Activated T-helper 17 cell treated with anti-CD3 and anti-CD28 coated beads, Interleukin-2, amount 50 U/mL, for 72 hours (primary cell): ENCODE measurements at places on chromosomes 13 and 19.

- peak; percentile 74 for ATAC-seq
These were observed 24.2 kb downstream of the PPP1R37 start for GRCh38 chr19:45117167-45117594.

DNA sequence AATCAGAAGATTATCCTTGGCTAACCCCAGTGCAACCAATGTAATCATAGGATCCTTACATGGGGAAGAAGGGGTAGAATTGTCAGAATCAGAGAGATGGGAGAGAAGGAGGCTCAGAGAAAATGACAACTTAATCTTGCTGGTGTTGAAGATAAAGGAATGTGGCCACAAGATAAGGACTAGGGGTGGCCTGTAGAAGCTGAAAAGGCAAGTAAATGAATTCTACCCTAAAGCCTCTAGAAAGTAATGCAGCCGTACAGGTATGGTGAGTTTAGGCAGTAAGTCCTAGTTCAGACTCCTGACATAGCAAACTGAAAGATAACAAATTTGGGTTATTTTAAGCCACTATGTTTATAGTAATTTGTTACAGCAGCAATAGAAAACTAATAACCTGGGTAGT is 718.5 kb downstream of the SLITRK6 start:
- ATAC-seq = no peak

DNA sequence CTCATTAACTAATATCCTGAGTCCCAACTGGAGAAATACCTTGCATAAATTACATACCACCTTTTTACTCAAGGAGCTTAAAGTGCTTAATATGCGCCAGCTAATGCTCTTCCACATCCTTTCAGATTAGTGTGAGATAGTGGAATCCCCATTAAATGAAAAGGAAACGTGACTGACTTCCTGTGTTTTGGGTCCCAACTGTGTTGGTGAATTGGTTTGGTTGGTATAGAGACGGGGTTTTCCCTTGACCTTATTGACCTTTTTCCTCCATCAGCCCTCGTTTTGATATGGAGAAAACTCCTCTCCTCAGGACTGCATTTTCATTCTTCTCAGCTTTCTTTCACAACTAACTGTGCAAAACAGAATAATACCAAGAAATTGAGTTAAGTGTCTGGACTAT is 163.5 kb downstream of the PAN3 start:
- ATAC-seq = no peak

DNA sequence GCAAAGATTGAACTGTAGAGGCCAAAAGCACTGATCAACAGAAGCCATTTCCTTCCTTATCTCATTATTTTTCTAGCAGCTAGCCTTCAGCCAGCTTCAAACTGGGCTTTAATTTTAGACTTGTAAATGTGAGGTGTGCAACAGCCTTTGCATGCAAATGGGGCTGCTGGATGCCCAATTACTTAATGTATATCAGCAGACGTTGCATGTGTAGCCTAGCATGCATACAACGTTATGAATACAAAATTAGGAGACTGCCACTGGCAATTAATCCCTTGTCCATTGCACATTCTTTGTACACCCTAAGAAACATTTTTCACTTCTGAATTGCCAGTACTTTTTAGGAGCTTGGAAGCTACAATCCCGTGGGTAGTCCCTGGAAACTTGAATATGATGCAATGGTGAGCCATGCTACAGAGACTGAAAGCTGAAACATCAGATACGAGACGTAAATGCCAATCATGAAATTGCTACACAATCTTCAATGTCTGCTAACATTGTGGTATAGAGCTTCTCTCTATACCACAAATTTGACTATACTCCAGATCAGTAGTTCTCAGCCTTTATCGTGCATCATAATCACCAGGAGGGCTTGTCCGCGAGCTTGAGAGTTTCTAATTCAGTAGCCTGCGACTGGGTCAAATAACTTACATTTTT is 20.2 kb downstream of the EPSTI1 start:
- ATAC-seq = peak; percentile 63

DNA sequence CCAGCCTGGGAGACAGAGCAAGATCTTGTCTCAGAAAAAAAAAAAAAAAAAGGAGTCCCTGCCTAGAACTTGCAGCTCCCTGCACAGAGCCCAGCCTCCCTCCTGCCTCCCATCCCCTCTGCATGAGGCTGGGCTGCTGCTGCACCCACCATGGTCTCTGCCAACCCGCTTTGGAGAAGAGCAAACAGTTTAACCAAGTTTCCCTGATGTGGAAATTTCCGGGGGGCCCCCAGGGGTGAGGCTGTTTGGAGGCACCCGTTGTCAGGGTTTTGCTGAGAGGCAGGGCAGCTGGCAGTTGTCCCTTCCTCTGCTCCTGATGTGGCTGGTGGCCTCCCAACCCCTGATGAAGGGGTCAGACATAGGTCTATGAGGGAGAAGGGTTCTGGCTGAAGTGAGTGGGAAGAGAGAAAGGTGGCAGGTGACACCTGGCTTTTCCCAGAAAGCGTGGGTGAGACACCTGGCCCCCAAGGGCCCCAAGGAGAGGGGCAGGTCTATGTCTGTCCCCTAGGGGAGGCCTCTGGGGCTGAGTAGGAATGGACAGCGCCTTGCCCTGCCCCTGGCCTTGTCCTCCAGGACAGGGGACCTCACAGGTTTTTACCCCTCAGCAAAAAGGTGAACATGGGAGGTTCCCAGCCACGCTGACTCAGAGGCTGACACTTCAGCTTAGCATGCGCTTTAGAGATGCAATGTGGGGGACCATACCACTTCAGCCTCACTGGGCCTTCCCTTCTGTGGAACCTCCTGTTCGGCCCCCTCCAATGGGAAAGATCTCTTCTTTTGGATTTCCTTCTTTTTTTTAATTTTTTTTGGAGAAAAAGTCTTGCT is 5.5 kb downstream of the LRP3 start:
- ATAC-seq = no peak

DNA sequence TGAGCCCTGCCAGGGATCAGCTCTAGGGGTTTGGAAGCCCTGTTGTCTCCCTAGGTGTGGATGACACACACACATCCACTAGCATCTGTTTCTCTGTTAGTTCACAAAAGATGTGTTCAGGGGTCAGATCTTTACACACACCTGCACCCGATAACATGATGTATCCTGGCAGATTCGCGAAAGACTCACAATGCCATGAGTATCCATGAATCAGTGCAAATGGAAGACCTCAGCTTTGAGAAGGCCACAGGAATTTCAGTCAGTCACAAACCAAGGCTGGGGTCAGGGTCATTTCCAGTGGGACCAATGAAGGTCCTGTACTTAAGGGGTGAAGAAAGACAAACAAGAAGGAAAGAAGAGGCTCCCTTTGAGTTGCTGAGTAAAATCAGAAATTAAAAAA is 898.2 kb downstream of the UQCRFS1 start:
- no peak for ATAC-seq

DNA sequence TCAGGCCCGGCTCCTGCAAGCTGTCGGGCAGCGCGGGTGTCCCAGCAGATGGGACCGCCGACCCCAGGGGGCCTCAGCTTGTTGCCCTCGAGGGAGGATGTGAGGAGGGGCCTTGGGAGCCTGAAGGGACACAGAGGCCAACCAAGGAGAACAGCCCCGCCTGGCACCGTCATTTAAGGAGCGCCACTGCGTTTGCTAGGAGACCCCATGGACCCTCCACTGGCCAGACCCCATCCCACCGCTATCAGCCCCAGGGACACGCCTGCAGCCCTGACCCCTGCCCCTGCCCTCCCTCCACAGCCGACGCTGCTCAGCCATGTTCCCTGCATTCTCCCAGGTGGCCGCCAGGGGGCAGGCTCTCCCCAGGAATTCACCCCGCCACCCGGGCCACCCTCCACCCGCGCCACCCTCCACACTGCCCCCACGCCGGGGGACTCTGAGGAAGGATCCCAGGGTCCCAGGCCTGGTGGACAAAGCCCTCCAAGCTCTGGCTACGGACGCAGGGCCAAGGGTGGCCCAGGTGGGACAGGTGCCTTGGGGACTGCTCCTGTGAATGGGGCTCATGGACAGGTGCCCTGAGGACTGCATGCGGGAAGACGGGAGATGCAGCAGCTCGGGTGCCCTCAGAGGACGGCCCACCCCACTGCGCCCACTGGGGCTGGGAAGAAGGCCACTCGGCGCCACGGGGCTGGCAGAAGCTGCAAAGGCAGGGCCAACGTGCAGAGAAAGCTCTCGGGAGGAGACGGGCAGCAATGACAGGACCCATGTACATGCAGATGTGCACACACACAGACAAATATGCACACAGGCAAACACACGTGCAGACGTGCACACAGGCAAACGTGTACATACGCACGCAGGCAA is 34.4 kb downstream of the PIP5K1C start:
- ATAC-seq = peak; percentile 74

GRCh38 chr13:48158915-48159314 is 64.0 kb upstream of the MED4 start:
- ATAC-seq = no peak

GRCh38 chr13:90091611-90092010 is 1255.9 kb upstream of the MIR17HG start:
- no peak for ATAC-seq

- ATAC-seq = no peak
These were observed 137.6 kb downstream of the AKAP11 start for GRCh38 chr13:42409551-42409950.

DNA sequence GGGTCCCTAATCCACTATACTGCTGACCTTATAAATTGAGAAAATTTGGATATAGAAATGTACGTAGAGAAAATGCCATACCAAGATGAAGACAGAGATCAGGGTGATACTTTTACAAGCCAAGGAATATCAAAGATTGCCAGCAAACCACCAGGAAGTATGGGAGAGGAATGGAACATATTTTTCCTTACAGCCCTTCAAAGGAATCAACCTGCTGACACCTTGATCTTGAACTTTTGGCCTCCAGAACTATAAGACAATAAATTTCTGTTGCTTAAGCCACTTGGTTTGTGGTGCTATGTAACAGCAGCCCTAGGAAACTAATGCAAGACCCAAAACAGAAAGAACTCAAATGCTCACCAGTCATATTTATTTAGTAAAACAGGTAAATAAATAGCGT is 10.3 kb upstream of the NDFIP2 start:
- no peak for ATAC-seq

- no peak for ATAC-seq
These were observed 35.2 kb downstream of the ADPRHL1 start for GRCh38 chr13:113417836-113418721.

DNA sequence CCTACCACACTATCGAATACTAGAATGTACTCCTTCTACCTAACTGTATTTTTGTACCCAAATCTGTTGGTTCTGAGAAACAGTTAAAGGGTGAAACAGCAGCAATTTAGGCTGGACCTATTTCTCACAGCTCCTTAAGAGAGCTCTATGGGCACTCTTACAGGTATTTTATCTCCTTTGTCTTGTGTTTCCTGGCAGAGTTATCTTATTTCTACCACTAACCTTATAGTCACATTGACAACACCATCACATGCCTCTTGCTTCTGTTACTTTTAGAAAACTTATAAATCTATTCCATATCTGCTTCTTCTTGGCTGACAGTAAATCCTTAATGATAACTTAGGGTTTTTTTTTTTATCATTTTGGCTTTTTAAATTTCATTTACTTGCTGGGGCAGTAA is 130.7 kb downstream of the MYO16 start:
- no peak for ATAC-seq

- ATAC-seq = no peak
These were observed 28.1 kb upstream of the KIR3DL3 start for GRCh38 chr19:54696117-54696548.

- no peak for ATAC-seq
These were observed 31.5 kb upstream of the IRS2 start for GRCh38 chr13:109817591-109818535.

- ATAC-seq = peak; percentile 14
These were observed 624 bp downstream of the CTXN1 start for GRCh38 chr19:7925171-7925851.

DNA sequence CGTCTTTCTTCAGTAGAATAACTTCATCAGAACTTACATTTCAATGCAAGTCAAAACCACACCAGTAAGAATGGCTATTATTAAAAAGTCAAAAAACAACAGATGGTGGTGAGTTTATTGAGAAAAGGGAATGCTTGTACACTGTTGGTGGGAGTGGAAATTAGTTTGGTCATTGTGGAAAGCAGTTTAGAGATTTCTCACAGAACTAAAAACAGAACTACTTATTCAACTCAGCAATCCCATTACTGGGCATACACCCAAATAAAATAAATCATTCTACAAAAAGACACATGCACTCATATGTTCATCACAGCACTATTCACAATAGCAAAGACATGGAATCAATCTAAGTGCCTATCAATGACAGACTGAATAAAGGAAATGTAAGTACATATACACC is 231.2 kb downstream of the NHLRC3 start:
- no peak for ATAC-seq

- peak; percentile 93 for ATAC-seq
These were observed at the start of gene SAE1 for GRCh38 chr19:47130589-47131227. Gene SAE1, plus strand, starts transcription at chr19:47130835. Its CDS starts 96 bp downstream, at chr19:47130931.

- ATAC-seq = peak; percentile 94
These were observed 22.1 kb downstream of the PLEKHF1 start for GRCh38 chr19:29687244-29687896.

- peak; percentile 91 for ATAC-seq
These were observed 15.0 kb downstream of the MYO9B start for GRCh38 chr19:17090583-17090982.

DNA sequence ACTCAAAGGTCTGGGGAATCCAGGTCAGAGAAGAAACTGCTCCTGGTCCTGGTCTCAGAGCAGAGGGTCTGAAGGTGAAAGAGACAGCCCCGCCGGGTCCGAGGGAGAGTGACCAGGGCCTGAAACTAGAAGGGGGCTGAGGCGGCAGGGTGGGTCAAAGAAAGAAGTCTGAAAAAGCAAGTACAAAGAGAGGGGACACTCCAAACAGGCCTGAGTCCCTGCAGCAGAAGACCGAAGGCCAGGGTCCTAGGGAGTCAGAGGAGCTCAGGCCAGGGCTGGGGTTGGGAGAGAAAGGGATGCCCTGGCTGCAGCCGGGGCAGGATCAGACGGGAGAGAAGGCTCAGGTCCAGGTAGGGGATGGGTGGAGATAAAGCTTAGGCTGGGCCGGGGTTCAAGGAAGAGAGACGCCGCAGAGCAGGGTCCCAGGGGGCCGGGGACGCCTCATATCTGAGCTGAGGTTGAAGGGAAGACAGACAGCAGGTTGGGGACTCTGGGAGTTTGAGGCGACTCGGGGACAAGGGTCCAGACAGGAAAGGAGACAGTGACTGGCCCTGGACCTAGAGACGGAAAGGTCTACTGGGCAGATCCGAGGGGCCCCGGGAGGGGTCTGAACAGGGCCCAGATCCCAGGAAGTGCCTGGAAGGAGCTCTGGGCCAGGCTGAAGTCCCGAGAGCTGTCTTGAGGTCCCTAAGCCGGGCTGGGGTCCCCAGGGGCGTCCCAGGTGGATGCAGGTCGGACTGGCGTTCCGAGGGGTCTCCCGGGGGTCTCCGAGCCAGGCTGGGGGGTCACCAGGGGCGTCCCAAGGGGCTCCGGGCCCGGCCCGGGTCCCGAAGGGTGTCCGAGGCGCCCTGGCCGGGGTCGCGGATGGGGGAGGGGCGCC is 795 bp downstream of the MLLT1 start:
- no peak for ATAC-seq

- ATAC-seq = no peak
These were observed 776.9 kb downstream of the GPC5 start for GRCh38 chr13:92175330-92175729.

- ATAC-seq = peak; percentile 38
These were observed 790 bp upstream of the SUGT1 start for GRCh38 chr13:52651897-52652195.
